Esophagus muscularis mucosa (tissue), 4 donors: ENCODE measurements at places on chromosomes 2 and 18.

GRCh38 chr2:238499731-238500580 lies 73.2 kb downstream of the ASB1 start:
- no peak for DNase-seq

DNA sequence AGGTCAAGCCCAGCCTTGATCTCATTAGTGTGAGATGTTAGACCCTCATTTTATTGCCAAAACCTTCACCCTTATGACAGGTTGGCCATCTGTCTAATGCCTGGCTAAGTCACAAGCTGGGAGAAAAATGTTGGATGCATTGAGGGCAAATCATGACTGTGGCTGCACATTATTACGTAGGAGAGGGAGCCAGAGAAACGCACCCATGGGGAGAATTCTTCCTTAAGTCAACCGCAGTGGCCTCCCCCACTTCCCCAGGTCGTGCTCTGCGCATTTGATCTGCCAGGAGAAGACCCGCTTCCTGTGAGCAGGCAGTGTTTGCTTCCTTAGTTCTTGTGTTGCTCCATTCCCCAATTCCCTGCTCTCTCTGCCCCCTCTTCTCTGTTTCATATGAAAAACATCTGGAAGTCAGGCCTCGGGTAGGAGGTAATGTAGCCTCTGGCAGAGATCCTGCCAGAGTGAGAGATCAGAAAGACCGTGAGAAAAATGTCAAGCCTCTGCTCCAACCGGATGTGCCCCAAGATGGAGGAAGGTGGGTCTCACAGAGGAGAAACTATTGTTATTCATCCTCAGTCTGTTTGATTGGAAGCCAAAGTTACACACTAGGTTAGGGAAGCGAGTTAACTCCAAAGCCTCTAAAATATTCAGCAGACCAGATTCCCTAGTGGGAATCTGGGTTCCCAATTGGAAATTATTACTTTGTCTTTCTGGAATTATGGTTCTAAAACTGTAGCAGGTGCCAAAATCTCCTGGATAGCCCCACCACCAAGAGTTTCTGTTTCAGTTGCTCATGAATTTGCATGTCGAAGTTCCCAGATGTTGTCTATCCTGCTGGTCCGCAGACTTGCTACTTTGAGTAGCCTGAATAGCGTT lies 144.3 kb upstream of the PELI1 start:
- DNase-seq, result peak; percentile 64

- no peak for DNase-seq
Measured at GRCh38 chr2:33494155-33494779, 17.8 kb downstream of the RASGRP3 start.

- DNase-seq, result no peak
Measured at GRCh38 chr2:151906633-151906998, 78.4 kb upstream of the ARL5A start.

DNA sequence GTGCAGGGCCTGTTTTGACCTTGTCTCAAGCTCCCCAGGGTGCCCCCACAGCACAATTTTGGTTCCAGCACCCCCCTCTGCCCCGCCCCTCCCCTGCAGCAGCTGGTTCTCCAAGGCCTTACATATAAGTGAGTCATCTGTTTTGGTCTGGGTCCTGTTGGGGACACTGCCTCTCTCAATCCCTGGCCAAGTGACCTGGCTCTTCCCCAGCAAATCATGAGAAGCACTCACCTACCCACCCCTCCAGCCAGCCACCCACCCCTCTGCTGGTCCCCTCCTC lies 90.5 kb downstream of the INHBB start:
- DNase-seq, result no peak

DNA sequence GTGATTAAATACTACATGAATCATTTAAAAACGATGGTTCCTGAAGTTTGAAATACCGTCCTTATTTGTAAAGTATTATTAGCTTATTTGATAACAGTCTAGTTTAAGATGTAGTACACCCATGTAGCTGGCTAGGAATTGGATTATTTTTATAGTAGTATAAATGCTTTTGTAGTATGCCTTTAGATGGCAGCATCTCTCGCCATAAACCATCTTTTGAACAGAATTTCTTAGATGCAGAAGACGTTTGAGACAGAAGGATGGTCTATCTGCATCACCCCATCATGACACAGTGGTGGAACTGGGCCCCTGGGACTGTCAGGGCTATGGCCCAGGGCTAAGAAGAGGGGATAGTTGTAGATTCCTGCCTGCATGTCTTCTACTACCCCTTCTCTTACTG lies 152.7 kb downstream of the WDSUB1 start:
- DNase-seq, result no peak

GRCh38 chr18:55318951-55319441 lies 269.0 kb downstream of the TCF4 start:
- DNase-seq, result no peak

- peak; percentile 93 for DNase-seq
Measured at GRCh38 chr2:207926133-207926988, 99.0 kb downstream of the PLEKHM3 start.
